ENCODE measurements at places on chromosomes 3 and 15. TPM values are rescaled to one million over a fixed set of nuclear protein-coding genes. Genes with fewer than 3 reads are reported as not detected.

The FBXW12 gene
- total RNA-seq, result not detected

The CDHR4 gene
- total RNA-seq, result 0.17 TPM

The KCNAB1 gene
- total RNA-seq, result not detected

The HACD2 gene
- 33.9 TPM for total RNA-seq

The CPOX gene
- total RNA-seq, result 21.0 TPM

The SLC2A2 gene
- total RNA-seq, result not detected
